K562 (cell line): ENCODE measurements at places on chromosomes 3 and 15.

- no peak for DNase-seq
Measured at GRCh38 chr15:79863886-79864285, 32.9 kb downstream of the MTHFS start.

GRCh38 chr15:23566071-23566554, 639 bp downstream of the MKRN3 start:
- peak; percentile 62 for DNase-seq

DNA sequence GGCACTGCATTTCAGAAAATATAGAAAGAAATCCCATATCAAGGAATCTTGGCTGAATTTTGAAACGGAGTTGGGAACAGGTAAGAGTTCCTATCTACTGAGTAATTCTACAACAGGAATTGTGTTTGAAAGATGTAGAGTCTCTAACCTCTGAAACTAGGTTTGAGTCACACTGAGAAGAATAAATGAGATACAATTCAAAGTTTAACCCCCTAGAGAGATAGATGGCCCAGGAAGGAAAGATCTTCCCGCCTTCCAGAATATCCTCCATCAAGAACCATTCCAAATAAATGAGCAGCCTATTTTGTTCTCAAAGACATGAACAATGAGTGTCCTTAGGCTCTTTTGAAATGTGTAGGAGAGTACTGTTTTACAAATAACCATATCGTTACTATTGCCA, 2.9 kb upstream of the ANP32A start:
- no peak for DNase-seq

DNA sequence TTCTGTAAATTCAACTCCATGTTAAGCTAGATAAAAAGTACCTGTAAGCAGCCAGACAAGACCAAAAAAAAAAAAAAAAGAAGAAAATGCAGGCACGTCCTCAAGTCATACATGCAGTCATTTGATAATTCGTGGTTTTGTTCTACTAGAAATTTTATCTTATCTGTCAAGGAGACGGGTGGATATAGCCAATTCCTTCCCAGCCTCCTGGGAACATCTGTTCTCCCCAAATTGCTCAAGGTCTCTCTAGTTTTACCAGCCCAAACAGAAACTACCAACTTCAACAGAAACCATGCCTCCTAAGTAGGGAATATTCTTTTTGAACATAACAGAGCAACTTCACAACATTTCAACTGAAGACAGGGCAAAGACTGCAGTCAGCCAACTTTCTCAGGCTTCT, 19.5 kb downstream of the RYK start:
- peak; percentile 17 for DNase-seq

- no peak for DNase-seq
Measured at GRCh38 chr15:39593071-39593655, 12.3 kb downstream of the THBS1 start.

DNA sequence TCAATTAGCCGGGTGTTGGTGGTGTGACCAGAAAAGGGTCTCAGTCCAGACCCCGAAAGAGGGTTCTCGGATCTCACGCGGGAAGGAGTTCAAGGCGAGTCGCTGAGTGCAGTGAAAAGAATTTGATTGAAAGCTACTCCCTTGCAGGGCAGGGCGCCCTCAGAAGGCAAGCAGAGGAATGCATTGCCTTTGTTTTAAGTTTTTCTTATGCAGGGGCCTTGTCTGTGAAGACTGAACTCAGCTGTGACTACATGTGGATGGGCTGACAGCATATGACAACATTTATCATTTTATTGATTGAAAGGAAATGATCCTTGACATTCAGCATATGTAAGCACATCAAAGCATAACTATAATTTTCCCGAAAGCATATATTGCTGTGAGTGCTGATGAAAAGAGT, 11.8 kb downstream of the CPN2 start:
- DNase-seq: no peak

GRCh38 chr3:129936757-129937156, 37.8 kb upstream of the TRH start:
- no peak for DNase-seq
